ENCODE measurements at places on chromosomes 5 and 9.

DNA sequence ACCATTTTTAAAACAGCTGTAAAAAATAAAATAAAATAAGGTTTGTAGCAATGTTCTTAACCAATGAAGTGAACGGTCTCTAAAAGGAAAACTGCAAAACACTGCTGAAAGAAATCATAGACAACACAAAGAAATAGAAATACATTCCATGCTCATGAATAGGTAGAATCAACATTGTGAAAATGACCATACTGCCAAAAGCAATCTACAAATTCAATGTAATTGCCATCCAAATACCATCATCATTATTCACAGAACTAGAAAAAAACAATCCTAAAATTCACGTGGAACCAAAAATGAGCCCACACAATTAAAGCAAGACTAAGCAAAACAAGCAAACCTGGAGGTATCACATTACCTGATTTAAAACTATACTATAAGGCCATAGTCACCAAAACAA lies 67.6 kb upstream of the RGMB start:
- DNase-seq: no peak

DNA sequence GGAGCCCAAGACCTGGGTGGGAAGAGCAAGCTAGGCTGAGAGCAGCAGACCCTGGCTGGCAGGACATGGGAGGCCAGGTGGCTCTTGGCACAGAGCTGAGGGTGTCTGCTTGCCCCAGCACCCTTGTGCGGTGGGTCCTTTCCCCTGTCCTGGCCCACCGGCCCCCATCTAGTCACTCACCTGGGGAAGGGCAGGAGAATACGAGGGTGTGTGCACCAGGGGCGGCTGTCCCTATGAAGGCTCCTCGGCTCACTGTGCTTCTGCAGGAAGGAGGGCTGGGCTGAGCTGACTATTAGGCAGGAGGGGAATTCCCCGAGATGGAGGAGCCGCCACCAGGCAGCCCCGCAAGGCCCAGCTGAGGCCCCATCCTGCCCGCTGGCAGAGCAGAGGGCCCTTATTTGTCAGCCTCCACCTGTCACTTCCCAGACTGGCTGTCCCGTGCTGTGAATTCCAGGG lies 6.1 kb upstream of the TNIP1 start:
- peak; percentile 47 for DNase-seq

GRCh38 chr5:124410539-124411488 lies 335.6 kb downstream of the ZNF608 start:
- DNase-seq: peak; percentile 40

- DNase-seq: peak; percentile 9
Measured at GRCh38 chr9:89277454-89277853, 33.5 kb upstream of the CKS2 start.

GRCh38 chr5:150167908-150168307 lies 1.3 kb downstream of the CDX1 start:
- DNase-seq: no peak

GRCh38 chr5:158709279-158709678 lies 390.4 kb downstream of the EBF1 start:
- no peak for DNase-seq

GRCh38 chr9:73162987-73163768 lies 11.5 kb downstream of the ANXA1 start:
- no peak for DNase-seq

- no peak for DNase-seq
Measured at GRCh38 chr9:123485216-123485615, 129.2 kb downstream of the CRB2 start.

- no peak for DNase-seq
Measured at GRCh38 chr9:93099551-93100275, 3.7 kb downstream of the CARD19 start.

GRCh38 chr9:120755810-120756434 lies 37.3 kb downstream of the FBXW2 start:
- peak; percentile 71 for DNase-seq

DNA sequence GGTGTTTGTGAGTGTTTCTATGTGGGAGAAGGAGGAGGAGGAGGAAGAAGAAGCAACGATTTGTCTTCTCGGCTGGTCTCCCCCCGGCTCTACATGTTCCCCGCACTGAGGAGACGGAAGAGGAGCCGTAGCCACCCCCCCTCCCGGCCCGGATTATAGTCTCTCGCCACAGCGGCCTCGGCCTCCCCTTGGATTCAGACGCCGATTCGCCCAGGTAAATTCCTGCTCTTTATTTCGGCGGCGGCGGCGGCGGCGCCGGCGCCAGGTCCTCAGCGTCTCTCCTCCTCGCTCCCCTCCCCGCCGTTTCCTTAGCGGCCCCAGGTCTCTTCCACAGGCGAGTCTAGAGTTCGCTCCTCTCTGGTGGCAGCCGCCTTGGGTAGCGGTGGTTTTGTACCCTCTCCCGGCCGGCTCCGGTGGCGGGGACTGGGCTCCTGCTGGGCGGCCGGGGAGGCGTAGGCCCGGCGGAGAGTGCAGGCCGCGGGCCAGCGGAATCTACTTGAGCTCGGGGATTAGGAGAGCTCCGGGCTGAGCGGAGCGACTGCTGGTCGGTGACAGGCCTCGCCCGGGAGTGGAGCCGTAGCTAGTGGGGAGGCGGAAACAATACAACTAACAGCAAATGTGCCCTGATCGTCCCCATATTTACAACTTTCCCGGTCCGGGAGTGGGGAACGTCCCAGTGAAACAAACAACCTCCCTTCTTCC lies 547 bp downstream of the NIPBL start:
- DNase-seq: peak; percentile 79

GRCh38 chr9:91836515-91836914 lies 113.5 kb downstream of the ROR2 start:
- DNase-seq: no peak

DNA sequence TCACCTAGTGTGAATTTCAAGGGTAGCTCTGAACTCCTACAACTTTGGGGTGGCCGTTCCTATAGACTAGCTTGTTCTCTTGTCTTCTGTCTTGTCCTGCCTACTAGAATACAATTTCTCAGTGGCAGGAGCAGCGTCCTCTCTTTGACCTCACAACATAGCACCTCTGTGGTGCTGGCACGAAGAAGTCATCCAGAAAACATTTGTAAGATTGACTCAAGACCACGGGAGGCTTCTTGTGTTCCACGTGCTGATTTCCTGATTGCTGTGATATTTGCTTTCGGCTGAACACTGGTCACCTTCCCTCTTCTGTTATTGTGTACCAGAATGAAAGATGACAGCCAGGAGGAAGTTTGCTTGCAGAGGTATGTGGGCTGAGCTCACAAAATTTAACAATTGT lies 27.0 kb downstream of the SLC1A1 start:
- DNase-seq: no peak

DNA sequence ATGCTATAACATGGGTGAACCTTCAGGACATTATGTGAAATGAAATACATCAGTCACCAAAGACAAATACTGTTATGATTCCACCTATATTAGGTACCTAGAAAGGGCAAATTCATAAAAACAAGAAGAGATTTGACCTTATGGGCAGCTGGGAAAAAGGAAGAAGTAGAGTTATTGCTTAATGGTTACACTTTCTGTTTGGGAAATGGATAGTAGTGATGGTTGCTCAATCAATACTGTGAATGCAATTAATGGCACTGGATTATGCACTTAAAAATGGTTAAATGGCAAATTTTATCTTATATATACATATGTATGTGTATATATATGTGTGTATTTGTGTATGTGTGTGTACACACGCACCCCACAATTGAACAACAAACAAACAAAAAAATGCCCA lies 15.2 kb downstream of the FKBP15 start:
- no peak for DNase-seq

DNA sequence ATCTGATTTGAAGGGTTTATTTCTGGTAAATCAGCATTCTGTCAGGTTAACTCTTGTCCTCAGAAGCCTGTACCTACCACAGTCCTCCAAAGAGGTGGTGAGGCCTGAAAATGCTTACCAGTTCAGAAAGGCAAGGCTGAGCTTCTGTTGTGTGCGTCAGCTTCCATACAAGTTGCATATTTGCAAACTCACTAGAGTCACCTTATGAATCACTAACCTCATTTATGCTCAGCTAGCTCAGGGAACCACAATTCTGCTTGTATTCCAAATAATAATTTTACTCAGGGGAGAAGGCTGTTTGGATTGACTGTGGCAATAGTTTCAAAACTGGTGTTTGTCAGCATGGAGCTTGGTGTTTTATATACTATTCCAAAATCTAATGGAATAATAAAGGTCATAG lies 355.1 kb upstream of the RFX3 start:
- DNase-seq: peak; percentile 1

DNA sequence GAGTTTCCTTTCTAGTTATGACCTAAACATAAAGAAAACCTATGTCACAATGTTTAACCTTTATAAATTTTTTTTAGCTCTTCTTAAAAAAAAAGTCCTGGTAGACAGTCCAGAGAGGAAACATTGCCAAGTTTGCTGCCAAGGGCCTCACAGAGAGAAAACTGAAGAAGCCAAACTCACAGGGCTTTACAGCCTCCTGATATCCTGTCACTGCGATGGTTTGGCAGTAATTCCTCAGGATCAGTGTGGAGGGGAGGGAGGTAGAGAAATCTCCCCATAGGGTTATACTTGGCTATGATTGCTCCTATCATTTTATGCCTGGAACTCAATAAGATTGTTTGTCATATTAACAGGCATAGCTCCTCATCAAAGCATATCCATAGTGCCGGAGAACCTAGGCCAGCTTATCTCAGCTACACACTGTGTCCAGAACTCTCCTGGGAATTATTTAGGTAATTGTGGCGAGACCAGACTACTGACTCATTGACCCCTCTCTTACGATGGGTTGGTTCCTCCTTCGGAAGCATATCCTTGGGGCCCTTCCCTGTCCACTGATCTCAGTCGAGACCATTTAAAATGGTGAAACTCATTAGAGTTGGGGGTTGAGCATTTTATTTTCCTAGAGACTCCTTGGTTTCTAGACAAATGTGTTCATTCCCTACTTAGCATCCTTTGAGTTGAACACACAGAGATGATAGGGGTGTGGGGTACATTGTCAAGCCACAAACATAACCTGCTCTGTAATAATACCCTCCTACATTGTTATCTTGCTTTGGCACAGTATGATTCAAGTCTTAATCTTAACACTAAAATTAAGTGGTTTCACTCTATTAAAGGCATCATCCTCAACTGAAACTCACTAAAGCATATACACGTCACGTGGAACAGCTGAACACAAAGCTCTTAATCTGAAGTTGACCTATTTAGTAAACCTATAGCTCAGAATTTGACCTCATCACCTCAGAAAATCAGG lies 53.4 kb upstream of the TMC1 start:
- no peak for DNase-seq

GRCh38 chr5:137279521-137280231 lies 219.4 kb downstream of the SPOCK1 start:
- DNase-seq: peak; percentile 57

- DNase-seq: peak; percentile 80
Measured at GRCh38 chr5:173917788-173918786, 29.9 kb downstream of the CPEB4 start.

DNA sequence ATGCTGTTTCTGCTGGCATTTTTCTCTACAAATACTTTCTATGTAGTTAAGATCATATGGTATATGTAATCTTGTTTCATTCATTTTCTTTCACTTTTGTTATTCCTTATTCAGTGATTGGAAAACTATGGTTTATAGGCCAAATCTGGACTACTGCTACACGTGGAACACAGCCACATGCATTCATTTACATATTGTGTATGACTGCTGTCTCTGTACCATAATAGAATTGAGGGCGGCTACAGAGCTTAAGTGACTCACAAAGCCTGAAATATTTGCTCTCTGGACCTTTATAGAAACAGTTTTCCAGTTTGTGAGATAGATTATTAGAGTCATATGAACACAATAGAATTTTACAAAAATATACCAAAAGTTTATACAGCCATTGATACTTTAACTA lies 133.6 kb upstream of the CDKN2B start:
- DNase-seq: no peak

GRCh38 chr5:130884023-130884422 lies 281.0 kb downstream of the HINT1 start:
- DNase-seq: no peak

- DNase-seq: no peak
Measured at GRCh38 chr5:109063223-109063622, 315.5 kb downstream of the FER start.

DNA sequence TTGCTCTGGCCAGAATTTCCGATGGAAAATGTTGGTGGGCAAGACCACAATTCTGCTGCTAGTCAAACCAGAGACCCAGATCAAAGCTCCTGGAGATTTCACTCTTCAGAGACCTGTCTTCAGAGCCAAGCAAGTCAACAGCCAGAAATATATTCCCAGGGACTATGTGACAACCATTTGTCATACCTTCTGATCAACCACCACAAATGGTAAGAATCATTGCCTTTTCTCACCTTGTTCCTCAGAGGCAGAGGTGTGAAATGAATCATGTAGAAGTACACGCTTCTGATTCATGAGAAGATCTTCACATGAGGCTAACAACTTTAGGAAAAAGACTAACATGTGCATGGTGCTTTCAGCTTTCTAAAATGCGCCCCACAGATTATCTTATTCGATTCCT lies 53.5 kb downstream of the SUSD1 start:
- no peak for DNase-seq

DNA sequence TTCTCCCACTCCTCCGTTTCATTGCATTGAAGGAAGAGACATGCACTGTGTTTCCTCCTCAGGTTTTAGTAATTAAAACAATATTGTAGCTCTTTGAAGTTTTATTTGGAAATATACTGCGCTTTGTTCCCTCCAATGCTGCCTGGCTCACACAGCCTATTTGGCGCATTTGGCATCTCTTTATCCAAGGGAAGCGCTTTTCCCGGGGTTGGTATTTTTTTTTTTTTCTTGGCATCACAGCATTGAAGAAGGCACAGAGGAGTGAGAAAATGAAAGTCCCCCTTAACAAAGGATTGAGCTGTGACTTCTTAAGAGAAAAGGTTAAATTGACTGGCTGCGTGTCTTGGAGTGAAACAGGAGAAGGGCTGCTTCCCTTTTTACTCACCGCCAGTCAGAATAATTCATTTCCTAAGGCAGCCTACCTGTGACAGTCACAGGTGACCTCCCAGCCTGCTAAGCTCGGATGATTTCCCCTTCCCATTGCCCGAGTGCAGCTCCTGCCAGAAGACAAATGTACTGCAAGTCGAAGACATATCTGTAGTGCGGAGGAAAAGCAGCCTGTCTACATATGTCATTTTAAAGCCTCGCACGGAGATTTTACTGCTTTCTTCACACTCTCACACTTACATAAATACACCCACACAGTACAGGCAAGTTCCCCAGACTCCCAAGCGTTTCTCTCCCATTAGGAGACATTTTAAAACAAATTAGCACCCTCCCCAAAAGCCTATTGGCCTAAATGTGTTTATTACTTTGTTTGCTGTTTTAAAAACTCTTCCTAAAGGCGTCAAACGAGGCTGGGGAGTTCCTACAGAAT lies 665.5 kb upstream of the ZNF608 start:
- peak; percentile 79 for DNase-seq

- no peak for DNase-seq
Measured at GRCh38 chr5:94285984-94286383, 332.4 kb downstream of the KIAA0825 start.

Measured in DMS53 (cell line).